ENCODE measurements at places on chromosomes 11 and 22.
A peak's percentile ranks its signal among the peaks of the same experiment; 100 is the strongest.

DNA sequence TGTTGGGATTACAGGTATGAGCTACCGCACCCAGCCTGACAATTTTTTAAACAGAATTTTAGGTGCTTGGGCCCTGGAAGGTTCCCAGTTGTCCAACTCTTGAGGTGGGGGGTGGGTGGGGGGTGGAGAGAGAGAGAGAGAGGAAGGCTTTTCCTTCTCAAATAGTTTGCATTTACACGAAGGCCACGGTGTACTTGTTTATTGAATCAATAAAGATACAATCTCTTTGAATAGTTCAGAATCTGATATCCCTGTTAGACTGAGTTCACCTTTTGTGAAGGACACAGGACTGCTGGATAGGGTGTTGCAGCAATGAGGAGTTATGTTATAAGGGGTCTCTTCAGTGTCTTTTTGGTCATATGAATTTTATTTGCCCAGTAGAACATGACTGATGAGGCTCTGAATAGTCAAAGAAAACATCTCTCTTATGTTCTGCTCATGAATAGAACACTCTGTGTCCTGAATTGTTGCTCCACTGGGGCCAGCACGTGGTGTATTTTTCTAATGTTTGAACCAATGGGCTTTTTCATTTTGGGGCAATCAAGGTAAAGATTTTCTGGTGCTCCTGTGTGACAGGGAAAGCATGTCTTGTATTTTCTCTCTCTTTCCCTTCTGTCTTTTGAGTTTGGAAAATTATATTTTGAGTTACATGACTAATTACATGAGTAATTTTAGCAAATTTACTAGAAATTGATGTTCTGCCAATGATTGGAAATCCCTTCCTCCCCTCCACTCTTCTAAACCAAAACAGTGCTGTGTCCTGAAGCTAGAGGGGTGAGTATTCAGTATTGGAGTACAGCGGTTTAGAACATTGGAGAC is 61.7 kb downstream of the PTPRJ start:
- no peak for DNase-seq

DNA sequence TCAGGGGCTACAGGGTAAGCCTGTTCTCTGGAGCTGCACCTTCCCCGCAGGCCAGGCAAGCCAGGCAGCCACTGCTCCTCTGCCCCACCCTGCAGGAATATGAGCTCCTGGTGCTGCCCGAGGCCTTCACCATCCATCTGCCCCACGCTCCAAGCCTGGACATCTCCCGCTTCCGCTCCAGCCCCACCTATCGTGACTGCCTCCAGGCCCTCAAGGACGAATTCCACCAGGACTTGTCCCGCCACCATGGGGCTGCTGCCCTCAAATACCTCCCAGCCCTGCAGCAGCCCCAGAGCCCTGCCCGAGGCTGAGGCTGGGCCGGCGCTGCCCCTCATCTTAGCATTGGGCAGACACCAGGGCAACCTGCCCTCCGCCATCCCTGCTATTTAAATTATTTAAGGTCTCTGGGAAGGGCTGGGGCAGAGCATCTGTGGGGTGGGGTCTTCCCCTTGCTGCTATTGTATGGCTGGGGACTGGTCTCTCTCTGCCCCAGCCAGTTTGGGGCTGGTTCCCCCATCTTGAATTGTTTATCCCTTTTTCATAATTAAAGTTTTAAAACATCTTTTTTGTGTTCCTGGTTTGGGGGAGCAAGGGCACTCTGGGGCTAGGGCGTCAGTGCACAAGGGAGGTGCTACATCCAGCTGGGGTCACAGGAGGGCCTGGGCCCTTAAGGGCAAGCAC is 6.2 kb downstream of the LARGE2 start:
- no peak for DNase-seq

DNA sequence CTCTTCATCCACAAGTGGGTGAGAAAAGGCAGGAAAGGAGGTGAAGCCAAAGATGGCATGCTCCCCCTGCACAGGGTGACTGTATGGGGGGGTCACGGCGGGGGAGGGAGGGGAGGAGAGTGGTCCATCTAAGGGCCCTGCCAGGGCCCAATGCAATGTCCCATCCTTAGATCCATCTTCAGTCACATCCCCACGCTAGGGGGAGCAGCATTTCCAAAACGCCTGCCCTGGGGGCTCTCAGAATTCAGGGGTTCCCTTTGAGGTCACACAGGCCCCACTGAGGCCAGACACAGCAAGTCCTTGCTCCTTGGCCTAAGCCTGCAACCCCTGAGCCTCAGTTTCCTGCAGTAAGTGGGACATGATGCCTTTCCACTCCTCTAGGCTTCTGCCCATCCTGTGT is 52.4 kb downstream of the RTN4R start:
- DNase-seq = no peak

GRCh38 chr11:72409458-72409857 is 24.9 kb downstream of the CLPB start:
- no peak for DNase-seq

DNA sequence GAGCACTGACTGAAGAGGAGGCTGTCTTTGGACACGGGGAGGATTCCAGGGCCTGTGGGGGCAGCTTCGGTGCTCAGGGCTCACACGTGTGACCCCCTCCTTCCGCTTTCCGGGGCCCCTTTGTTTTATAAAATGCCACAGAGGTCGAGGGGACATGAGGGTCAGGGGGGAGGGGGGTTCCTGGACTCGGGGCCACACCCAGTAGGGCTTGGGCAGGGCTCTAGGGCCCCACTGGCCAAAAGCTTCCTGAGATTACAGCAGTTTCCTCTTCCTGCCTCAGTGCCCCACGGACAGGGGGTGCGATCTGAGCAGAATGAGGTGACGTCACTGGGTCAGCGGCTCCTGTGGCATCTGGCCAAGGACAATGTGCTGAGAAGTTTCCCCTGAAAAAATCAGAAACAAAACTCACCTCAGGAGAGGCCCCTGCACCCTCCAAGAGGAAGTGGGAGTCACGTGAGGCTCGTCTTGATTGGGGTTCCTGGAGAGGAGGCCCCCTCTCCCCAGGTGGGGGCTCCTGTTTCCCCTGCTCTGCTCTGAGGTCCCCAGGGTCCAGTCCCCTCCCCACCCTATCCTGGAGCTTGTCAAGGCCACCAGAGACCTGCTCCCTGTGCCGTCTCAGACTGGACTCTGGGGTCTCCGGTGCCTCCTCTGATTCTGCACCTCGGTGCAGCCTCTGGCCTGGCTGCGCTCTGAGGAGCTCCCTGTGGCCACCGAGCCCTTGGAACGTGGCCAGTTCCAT is 6.4 kb upstream of the IFITM3 start:
- peak; percentile 54 for DNase-seq

- DNase-seq = no peak
Measured at GRCh38 chr11:77375107-77375506, 73.6 kb upstream of the GDPD4 start.

DNA sequence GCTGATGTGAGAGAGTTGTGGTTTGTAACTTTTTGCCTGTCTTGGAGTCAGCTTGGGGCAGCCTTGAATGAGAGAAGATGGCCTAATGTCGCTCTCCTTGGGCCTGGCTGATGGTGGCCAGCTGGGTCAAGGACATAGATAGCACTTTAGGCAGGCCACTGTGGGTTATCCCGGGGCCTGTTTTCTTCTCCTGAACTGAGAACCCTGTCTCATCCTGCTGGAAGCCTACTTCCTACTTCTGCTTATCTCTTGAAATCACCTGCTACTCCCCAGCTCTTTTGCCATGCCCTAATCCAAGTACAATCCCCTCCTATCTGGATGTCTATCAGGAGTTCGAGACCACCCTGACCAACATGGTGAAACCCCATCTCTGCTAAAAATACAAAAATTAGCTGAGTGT is 49.5 kb downstream of the OSBP2 start:
- no peak for DNase-seq
